ENCODE measurements at places on chromosomes 5 and 9.
A peak's percentile ranks its signal among the peaks of the same experiment; 100 is the strongest.

GRCh38 chr5:43232943-43233833, 41.2 kb downstream of the NIM1K start:
- H3K27me3 ChIP-seq, result peaks cover 26% of the 10 kb centered on the region
- H3K27ac ChIP-seq, result no peak overlapping the region
- H3K4me3 ChIP-seq, result no peak overlapping the region
- no peak for DNase-seq
- no peaks in the 10 kb centered on the region for H3K36me3 ChIP-seq

DNA sequence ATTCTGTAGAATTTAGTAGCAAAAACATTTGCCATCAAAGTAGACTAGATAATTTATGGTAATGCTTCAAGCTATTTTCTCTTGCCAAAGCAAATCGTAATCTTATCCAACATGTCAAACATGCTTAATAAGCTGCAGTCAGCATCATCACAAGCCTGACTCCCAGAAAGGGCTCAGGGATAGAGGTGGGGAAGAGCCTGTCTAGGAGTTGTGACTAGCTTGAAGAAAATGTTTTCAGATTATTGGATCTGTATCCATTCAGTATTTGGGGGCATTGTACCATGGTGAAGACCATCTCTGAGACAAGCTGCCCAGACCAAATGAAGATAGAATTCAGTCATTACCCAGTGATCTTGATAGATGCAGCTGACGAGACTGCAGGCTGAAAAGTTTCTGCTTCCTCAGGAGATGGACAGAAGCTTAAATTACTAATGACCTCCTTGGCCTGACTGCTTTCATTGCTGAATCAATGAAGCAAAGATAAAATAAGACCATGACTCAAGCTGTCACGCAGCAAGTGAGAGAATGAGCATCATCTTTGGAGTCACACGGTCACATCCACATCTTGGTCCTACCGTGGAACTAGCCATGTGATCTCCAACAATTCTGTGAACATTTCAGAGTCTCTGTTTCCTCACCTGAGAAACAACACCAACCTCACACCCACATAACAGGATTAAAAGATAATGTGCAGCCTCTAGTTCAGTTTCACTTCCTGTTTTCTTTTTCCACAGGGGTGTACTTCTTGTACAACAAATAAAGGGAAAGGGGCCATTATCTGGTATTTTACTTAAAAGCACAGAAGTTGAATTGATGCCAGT, 9.4 kb downstream of the ERAP2 start:
- H3K27ac ChIP-seq, result no peak overlapping the region
- H3K36me3 ChIP-seq, result peaks cover 45% of the 10 kb centered on the region
- H3K4me1 ChIP-seq, result peaks cover 8% of the 10 kb centered on the region

- no peak for DNase-seq
- no peaks in the 10 kb centered on the region for H3K36me3 ChIP-seq
- H3K4me1 ChIP-seq, result no peaks in the 10 kb centered on the region
- no peak overlapping the region for H3K4me3 ChIP-seq
These were observed 220.6 kb downstream of the TRIM36 start for GRCh38 chr5:114948986-114949621.

DNA sequence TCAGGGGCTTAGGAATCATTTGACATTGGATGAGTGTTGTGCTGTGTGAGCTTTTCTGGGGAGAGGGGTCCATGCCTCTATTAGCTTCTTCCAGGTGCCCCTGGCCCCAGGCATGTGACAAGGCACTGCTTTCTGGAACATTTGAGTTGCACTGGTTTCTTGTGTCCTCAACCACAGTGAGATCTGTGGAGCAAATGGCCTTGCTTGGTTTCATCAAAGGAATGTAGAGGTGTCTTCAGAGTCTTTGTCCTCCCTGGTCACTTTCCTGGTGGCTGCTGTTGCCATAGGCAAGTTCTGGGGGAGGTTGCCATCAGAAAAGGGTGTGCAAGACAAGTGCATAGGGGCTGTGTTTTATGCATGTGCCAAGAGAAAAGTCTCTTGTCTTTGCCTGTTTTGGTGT, 157.5 kb downstream of the MACROH2A1 start:
- no peaks in the 10 kb centered on the region for H3K36me3 ChIP-seq
- H3K4me1 ChIP-seq, result peaks cover 40% of the 10 kb centered on the region
- no peak for DNase-seq

GRCh38 chr9:113477058-113477457, 13.5 kb downstream of the RGS3 start:
- no peaks in the 10 kb centered on the region for H3K36me3 ChIP-seq
- H3K27me3 ChIP-seq, result peaks cover 17% of the 10 kb centered on the region
- peak; percentile 42 for DNase-seq

GRCh38 chr9:117413346-117414219, 1.3 kb downstream of the ASTN2 start:
- H3K4me3 ChIP-seq, result peak overlapping the region; percentile 64
- H3K36me3 ChIP-seq, result no peaks in the 10 kb centered on the region
- DNase-seq, result no peak
- no peak overlapping the region for H3K27ac ChIP-seq
- H3K27me3 ChIP-seq, result peaks cover 43% of the 10 kb centered on the region

GRCh38 chr9:12817702-12818101, 42.9 kb downstream of the LURAP1L start:
- no peak overlapping the region for H3K4me3 ChIP-seq
- no peaks in the 10 kb centered on the region for H3K27me3 ChIP-seq
- H3K27ac ChIP-seq, result peak overlapping the region; percentile 98
- no peak for DNase-seq
- peaks cover 61% of the 10 kb centered on the region for H3K4me1 ChIP-seq
- peaks cover 21% of the 10 kb centered on the region for H3K36me3 ChIP-seq

DNA sequence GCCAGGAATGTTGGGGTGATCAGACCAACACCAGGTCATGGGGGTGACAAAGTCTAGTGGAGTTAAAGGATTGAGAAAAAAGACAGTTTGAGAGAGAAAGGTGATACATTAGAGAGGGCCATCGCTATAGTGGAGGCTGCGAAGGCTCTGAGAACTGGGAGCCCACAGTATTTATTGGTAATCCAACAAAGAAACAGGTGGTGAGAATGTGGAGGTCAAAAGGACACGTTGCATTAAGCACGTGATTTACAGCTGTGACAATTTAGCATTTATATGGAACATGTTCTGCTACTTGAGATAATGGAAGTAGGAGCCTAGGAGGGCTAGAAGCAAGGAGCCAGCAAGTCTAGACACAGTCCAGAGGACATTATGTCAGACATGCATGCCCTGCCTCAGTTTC, 2086.5 kb upstream of the C9orf72 start:
- H3K36me3 ChIP-seq, result no peaks in the 10 kb centered on the region
- H3K4me1 ChIP-seq, result no peaks in the 10 kb centered on the region
- no peak overlapping the region for H3K4me3 ChIP-seq

GRCh38 chr5:120254385-120254784, 209.7 kb upstream of the PRR16 start:
- DNase-seq, result no peak
- H3K4me1 ChIP-seq, result no peaks in the 10 kb centered on the region
- H3K27me3 ChIP-seq, result peaks cover 61% of the 10 kb centered on the region

- no peak for DNase-seq
- no peaks in the 10 kb centered on the region for H3K36me3 ChIP-seq
- H3K27me3 ChIP-seq, result no peaks in the 10 kb centered on the region
- no peak overlapping the region for H3K4me3 ChIP-seq
These were observed 19.3 kb downstream of the ABHD17B start for GRCh38 chr9:71891557-71892189.

GRCh38 chr5:42387563-42387962, 35.7 kb upstream of the GHR start:
- H3K4me3 ChIP-seq, result no peak overlapping the region
- no peaks in the 10 kb centered on the region for H3K27me3 ChIP-seq
- H3K27ac ChIP-seq, result no peak overlapping the region
- DNase-seq, result no peak

- DNase-seq, result no peak
- H3K36me3 ChIP-seq, result no peaks in the 10 kb centered on the region
- no peak overlapping the region for H3K27ac ChIP-seq
- no peak overlapping the region for H3K4me3 ChIP-seq
- no peaks in the 10 kb centered on the region for H3K27me3 ChIP-seq
These were observed 10.6 kb upstream of the NR3C1 start for GRCh38 chr5:143413958-143414669.

DNA sequence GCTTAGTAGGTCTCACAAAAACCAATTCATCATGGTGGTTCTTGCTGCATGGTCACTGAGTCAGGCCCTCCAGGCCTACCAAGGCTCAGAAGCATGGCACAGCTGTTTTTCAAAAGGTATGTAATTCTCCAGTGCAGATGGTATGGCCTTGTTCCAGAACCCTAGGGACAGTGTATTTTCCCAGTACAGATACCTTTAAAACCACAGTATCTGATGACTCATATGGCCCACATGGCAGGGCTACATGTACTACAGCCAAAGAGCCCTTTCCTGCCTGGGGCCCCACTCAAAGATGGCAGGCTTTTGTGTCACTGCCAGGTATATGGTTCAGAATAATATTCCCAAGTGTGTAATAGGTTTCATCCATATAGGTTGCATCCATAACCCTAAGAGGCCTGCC, 16.5 kb downstream of the CSF2 start:
- no peaks in the 10 kb centered on the region for H3K36me3 ChIP-seq
- no peaks in the 10 kb centered on the region for H3K27me3 ChIP-seq
- H3K4me1 ChIP-seq, result peaks cover 39% of the 10 kb centered on the region
- H3K4me3 ChIP-seq, result no peak overlapping the region
- H3K27ac ChIP-seq, result no peak overlapping the region

GRCh38 chr9:69476797-69477196, 151.8 kb downstream of the ENTREP1 start:
- H3K4me3 ChIP-seq, result no peak overlapping the region
- DNase-seq, result peak; percentile 13
- H3K4me1 ChIP-seq, result peaks cover 2% of the 10 kb centered on the region
- no peak overlapping the region for H3K27ac ChIP-seq
- H3K27me3 ChIP-seq, result no peaks in the 10 kb centered on the region

- no peaks in the 10 kb centered on the region for H3K36me3 ChIP-seq
- peaks cover 4% of the 10 kb centered on the region for H3K27me3 ChIP-seq
These were observed 91.1 kb upstream of the STARD4 start for GRCh38 chr5:111603446-111603827.

DNA sequence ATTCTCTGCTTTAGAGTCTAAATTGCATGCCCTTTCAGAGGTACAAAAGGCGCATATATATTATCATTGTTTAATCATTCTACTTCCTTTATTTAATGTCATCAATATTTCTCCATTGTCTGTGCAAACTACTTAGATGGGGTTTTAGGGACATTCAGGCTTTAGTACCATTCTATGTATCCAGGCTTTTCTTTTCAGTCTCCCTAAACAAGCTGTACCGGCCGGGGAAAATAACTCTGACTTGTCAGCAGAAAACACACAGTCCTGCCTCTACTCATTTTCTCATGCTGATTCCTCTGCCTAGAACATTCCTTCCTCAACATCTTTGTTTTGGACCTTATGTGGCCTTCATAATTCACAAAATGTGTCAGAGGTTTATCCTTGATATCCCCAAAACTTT, 392.1 kb upstream of the DAB2 start:
- no peak for DNase-seq
- H3K27ac ChIP-seq, result no peak overlapping the region
- no peak overlapping the region for H3K4me3 ChIP-seq
- H3K27me3 ChIP-seq, result no peaks in the 10 kb centered on the region
- peaks cover 22% of the 10 kb centered on the region for H3K4me1 ChIP-seq
- no peaks in the 10 kb centered on the region for H3K36me3 ChIP-seq

- no peak overlapping the region for H3K4me3 ChIP-seq
- H3K36me3 ChIP-seq, result no peaks in the 10 kb centered on the region
- no peaks in the 10 kb centered on the region for H3K27me3 ChIP-seq
- H3K27ac ChIP-seq, result no peak overlapping the region
These were observed 541.1 kb downstream of the DNAH5 start for GRCh38 chr5:13403351-13403750.

GRCh38 chr5:60507687-60508086, 192.3 kb downstream of the DEPDC1B start:
- no peaks in the 10 kb centered on the region for H3K27me3 ChIP-seq
- H3K36me3 ChIP-seq, result no peaks in the 10 kb centered on the region
- peak overlapping the region; percentile 74 for H3K27ac ChIP-seq
- no peak overlapping the region for H3K4me3 ChIP-seq
- H3K4me1 ChIP-seq, result peaks cover 41% of the 10 kb centered on the region
- DNase-seq, result no peak

GRCh38 chr9:77170991-77171699, 6.2 kb upstream of the VPS13A start:
- no peaks in the 10 kb centered on the region for H3K36me3 ChIP-seq
- no peak overlapping the region for H3K4me3 ChIP-seq
- DNase-seq, result no peak
- H3K27ac ChIP-seq, result no peak overlapping the region
- peaks cover 11% of the 10 kb centered on the region for H3K27me3 ChIP-seq

GRCh38 chr9:34218446-34218845, 39.6 kb downstream of the UBAP1 start:
- no peak overlapping the region for H3K27ac ChIP-seq
- peaks cover 7% of the 10 kb centered on the region for H3K36me3 ChIP-seq
- no peak for DNase-seq
- no peak overlapping the region for H3K4me3 ChIP-seq
- H3K27me3 ChIP-seq, result no peaks in the 10 kb centered on the region

DNA sequence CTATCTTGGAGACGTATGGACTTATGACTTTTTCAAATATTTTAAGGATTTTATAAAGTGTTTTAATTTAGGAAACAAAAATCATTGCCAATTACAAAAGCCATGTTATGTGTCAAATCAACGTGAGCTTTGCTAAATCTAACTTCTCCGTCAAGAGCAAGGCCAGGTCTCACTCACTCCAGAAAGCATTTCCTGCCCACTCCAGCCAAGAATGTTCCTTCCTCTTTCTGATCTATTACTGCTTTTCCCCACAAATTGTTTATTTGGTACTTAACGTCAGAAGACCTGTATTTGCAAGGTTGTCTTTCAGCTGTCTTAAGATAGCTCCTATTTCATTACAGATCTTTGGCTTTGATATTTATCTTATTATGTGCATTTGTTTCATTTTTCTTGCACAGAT, 193.5 kb upstream of the HAPLN1 start:
- H3K4me1 ChIP-seq, result peaks cover 52% of the 10 kb centered on the region
- peak overlapping the region; percentile 42 for H3K27ac ChIP-seq

DNA sequence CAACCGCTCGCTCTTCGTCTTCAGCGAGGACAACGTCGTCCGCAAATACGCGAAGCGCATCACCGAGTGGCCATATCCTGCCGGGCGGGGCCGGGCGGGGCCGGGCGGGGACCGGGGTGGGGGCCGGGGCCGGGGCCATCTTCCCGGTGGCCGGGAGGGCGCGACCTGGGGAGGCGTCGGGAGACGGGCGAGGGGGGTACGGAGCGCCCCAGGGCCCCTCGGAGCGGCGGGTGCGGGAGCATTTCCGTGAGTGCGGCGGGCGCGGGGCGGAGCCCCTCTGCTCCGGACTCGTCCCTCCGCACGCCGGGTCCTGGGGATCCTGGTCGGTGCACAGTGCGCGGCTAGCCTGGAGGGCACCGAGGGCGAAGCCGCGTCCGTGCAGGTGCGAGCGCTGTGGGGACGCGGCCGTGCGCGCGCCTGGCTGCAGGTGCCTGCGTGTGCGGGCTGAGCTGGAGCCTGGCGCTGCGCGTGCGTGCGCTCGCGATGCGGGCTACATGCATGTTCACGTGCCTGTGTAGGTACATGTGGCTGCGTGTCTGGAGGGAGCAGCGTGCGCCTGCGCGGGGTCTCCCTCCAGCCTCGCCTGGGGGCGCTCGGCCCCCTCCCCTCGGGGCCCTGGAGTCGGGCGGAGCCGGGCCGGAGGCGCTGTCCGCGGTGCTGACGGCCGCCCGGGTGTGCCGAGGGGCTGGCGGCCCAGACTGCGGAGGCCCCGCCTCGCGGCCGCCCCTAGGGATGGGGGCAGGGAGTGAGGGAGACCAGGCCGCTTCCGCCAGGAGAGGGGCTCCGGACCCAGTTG, 762 bp downstream of the CACNA1B start:
- no peaks in the 10 kb centered on the region for H3K36me3 ChIP-seq
- peaks cover 8% of the 10 kb centered on the region for H3K27me3 ChIP-seq
- peaks cover 1% of the 10 kb centered on the region for H3K4me1 ChIP-seq
- no peak overlapping the region for H3K27ac ChIP-seq
- no peak overlapping the region for H3K4me3 ChIP-seq
- no peak for DNase-seq

Measured in osteocyte (in vitro differentiated cells).